ENCODE measurements at places on chromosomes 2 and 18. TPM values are rescaled to one million over a fixed set of nuclear protein-coding genes. Genes with fewer than 3 reads are reported as not detected.

The PSD4 gene
- 4.4 TPM for total RNA-seq

The SPDYA gene
- 2.7 TPM for total RNA-seq

- ATAC-seq: no peak
Observed at GRCh38 chr18:61352059-61352458, 18.8 kb downstream of the CDH20 start.

DNA sequence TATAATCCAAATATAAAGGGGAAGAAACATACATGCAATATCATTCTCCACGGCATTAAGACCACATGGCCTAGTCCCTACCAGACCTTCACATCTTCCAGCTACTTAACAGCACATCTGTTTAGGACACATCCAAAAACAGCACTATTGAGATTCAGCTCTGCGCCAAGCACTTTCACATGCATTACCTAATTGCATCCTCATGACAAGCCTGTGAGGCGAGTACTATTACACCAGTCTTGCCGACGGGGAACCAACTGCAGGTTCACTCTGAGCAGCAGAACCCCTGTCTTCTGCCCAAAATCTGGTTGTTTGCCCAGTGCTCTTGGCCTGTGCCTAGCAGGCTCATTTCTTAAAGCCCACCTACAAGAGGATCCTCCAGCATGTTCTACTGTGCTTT lies 66.7 kb downstream of the AAK1 start:
- ATAC-seq: no peak

DNA sequence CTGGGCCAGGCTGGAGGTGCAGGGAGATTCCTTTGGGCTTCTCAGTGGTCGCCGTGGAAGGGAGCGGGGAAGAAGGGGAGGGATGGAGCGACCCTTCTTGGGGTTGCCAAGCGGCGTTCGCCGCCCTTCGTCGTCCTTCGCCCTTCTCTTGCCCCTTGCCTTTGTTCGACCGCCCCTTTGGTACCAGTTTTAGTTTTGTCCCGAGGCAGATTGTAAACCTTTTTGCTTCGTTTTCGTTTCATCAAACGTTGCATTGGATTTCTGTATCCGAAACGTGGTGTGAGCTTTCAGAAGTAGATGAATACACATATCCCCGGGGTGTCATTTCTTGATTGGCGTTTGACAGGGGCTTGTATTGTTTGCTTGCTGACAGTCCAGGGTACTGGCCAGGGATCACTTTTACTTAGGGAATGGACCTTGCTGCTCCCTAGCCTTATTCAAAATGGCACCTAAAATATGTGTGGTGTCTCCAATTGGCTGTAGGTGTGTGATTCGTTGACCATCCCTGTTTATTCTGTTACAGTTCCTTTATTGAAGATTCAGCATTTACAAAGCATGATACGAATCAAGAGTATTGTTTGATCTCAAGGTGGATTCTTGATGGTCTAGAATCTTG lies 788 bp downstream of the USP14 start:
- no peak for ATAC-seq

DNA sequence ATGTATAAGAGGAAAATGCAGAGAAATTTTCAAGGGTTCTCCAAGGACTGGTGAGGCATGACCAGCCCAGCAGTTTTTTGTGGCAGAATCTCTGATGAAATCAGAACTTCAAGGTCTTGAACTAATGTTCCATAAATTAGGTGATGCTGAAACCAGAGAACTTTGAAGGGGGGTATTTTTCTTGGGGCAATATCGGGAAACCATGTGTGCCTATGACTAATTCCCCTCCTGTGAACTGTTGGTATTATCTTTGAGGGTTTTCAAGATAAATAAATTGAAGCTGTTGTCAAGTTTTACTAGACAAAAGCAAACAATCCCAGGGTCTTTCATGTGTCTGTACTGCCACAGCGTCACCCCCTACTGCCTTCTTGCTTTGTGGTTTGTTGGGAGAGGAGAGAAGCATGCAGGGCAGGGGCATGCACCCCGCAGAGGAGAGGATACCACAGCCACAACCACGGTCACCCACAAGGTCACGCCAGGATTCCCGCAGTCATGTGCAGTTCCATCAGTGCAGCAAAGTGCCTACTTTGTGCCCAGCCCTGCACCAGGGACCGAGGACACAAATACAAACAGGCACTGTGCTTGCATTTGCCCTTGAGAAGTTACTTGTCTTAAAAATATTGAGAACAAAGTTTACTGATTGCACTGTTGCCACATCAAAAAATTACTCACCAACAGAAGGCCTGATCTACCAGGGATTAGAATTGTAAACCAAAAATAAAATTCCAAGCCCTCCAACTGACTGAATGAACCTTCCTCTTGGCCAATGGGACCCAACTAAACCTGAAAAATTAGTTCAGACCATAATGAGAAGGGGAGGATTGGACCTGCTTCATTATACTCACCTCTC lies 413.3 kb upstream of the TRIB2 start:
- no peak for ATAC-seq

- no peak for ATAC-seq
Observed at GRCh38 chr18:8610459-8610851, 1.2 kb downstream of the RAB12 start.

Measured in gastroesophageal sphincter (tissue), 4 donors.